ENCODE measurements at places on chromosomes 1 and 21.

GRCh38 chr1:56758135-56758534, 61.1 kb downstream of the FYB2 start:
- DNase-seq, result no peak

- DNase-seq, result no peak
Observed at GRCh38 chr1:7257225-7257624, 472.0 kb downstream of the CAMTA1 start.

GRCh38 chr21:41706678-41707077, 60.2 kb downstream of the RIPK4 start:
- no peak for DNase-seq

GRCh38 chr21:31211836-31212235, 132.2 kb downstream of the TIAM1 start:
- no peak for DNase-seq

- no peak for DNase-seq
Observed at GRCh38 chr1:61782771-61783170, 40.5 kb downstream of the PATJ start.

GRCh38 chr1:46246548-46247435, 771 bp upstream of the RAD54L start:
- no peak for DNase-seq

DNA sequence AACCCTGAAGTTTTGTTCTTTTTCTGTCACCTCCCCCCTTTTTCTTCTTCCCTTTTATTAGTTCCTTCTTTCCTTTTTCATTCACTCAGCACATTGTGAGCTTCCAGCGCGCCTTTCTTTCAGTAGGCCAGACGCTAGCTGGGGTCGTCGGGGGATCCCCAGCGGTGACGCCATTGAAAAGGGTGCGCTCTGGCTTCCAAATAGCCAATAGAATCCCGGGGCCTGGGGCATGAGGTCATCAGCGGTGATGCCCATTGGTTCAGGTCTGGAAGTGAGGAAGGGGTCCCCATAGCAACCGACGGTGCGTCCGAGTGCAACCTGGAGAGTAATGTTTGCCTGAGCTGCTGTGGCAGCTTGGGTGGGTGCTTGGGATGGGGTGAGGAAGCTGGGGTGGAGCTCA, 6.9 kb upstream of the EFNA3 start:
- no peak for DNase-seq

- no peak for DNase-seq
Observed at GRCh38 chr1:60170709-60171108, 97.1 kb upstream of the C1orf87 start.

- no peak for DNase-seq
Observed at GRCh38 chr1:204600968-204601367, 84.6 kb downstream of the LRRN2 start.

GRCh38 chr21:45938453-45938755, 43.2 kb upstream of the COL6A1 start:
- DNase-seq, result no peak

- DNase-seq, result no peak
Observed at GRCh38 chr1:218080863-218081262, 204.2 kb upstream of the RRP15 start.

GRCh38 chr1:151935154-151935553, 25.8 kb upstream of the THEM4 start:
- no peak for DNase-seq

GRCh38 chr21:36796070-36796469, 97.2 kb downstream of the SIM2 start:
- no peak for DNase-seq

GRCh38 chr1:229230140-229230892, 40.6 kb upstream of the RAB4A start:
- no peak for DNase-seq

GRCh38 chr21:34307991-34308532, 55.7 kb upstream of the KCNE2 start:
- no peak for DNase-seq

GRCh38 chr1:67214420-67215174, 48.3 kb downstream of the IL23R start:
- DNase-seq, result no peak

DNA sequence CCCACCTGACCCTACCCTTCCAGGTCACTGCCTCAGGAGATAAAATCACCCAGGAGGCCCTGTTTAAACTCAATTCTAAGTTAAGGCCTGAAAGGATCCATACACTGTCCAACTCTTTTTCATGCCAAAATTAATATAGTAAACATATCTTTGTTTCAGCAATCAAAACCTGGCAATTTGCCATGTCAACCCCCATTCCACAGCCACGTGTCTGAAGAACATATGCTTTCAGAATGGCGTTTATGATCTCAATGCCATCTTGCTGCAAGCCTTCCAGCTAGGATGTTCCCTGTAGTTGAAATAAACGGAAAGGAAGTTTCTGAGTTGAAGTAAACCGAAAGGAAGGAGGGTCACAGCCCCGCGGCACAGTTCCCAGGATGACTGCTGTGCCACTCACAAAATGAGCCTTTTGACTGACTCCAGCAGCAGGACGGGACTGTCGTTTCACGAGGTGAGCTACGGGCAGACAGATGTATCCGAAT, 472.0 kb downstream of the SMYD3 start:
- DNase-seq, result no peak

DNA sequence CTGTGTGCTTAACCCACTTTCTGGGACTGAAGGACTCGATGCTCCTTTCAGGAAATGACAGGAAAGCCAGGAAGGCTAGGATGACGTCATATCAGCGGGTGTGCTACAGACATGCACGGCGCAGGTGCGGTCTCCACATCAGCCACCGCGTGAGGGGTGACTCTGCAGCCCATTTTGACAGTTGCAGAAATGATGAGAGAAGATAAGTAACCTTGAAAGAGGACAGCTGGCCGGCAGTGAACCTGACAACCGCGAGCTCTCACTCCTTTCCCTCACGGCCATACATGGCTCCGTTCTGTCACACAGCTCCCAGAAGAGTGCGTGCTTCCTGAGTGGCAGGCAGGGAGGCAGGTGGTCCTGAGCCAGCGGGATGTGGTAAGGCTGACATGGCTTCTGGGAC, 1.7 kb upstream of the KRTAP10-5 start:
- no peak for DNase-seq

- DNase-seq, result no peak
Observed at GRCh38 chr1:76336931-76337371, 262.4 kb downstream of the ST6GALNAC3 start.

GRCh38 chr1:112704391-112704933, 2.5 kb downstream of the RHOC start:
- no peak for DNase-seq

DNA sequence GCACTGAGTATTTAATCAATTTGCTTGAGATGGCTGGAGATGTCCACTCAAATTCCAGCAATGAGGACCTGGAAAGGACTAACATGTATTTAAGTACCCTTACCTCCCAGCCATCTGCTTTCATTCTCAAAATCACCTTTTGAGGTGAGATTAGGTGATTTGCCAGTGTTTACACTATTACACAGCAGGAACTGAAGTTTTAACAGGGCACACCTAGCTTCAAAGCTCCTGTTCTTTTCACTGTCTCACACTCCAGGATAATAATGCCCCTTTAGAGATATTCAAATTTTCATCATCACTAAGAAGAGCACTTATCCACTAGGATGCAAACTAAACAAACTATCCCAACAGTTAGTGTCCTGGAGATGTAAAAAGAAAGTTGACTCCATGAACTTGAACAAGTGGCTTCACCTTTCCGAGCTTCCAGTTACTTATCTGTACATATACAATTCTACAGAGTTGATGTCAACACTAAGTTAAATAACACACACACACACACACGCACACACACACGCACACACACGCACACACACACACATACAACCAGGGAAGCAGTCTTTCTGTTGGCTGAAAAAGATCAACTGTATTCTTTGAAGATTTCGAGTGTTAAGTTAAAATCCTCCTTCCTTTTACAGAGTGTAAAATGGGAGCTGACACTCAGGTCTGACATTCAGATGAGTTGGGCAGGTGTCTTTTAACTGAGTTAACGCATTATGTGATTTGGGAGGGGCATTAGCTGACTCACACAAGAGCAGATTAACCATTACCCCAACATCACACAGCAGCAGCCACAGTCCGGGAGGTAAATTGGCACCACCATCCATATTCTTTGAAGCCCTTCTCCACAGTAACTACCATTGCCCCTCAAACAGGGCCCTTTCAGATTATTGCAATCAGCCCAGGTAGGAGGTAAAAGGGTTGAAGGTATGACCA, 15.5 kb upstream of the JAK1 start:
- DNase-seq, result no peak
